Stimulated activated naive CD8-positive, alpha-beta T cell treated with anti-CD3 and anti-CD28 coated beads, Interleukin-15, Interleukin-2, amounts not matched to agents 100 U/mL and 50 U/mL, for 24 hours (primary cell): ENCODE measurements at places on chromosomes 2 and 18.

DNA sequence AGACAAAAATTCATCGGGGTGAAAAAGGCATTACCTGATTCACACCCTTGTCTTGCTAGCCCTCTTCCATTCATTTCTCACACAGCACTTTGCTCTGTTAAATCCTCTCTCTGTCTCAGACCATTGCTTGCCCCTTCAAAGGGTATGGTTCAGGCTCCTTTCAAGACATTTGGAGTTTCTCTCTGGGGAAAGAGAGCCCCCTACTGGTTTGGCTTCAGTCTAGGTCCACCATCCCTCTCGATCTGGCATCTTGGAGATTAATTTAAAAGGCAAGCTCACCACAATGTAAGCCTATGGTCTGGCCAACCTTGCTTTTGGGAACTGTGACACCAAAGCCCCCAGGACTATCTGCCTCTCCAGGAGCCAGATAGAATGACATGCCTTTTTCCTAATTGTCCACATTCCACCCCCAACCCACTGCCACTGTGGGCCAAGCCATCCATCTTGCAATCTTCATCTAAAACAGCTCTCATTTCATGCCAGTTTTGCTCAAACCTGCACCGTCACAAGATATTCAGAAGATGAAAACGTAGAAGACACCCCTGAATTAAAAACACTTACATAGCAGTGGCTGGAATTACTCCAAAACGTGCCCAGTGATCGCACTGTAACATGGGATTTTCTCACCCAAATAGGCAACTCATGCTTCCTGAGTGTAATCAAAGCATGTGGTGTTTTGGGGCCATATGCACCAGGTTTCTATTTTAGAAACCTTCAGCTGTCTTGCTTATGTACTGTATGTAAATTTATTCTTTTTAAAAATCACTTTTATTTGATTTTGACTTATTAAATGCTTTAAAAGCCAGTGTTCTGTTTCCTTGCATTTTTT, 93.9 kb downstream of the FARSB start:
- peak; percentile 20 for DNase-seq

GRCh38 chr2:98550165-98550564, 58.1 kb downstream of the COA5 start:
- no peak for DNase-seq

GRCh38 chr2:57432528-57432927, 614.1 kb upstream of the VRK2 start:
- no peak for DNase-seq

GRCh38 chr2:132873738-132874137, 203.7 kb upstream of the LYPD1 start:
- no peak for DNase-seq

- DNase-seq = no peak
Observed at GRCh38 chr18:40789286-40789685, 1165.7 kb upstream of the PIK3C3 start.
